ENCODE measurements at places on chromosomes 3 and 15. TPM values are rescaled to one million over a fixed set of nuclear protein-coding genes. Genes with fewer than 3 reads are reported as not detected.

IGF2BP2 gene
- 105 TPM for total RNA-seq

DNA sequence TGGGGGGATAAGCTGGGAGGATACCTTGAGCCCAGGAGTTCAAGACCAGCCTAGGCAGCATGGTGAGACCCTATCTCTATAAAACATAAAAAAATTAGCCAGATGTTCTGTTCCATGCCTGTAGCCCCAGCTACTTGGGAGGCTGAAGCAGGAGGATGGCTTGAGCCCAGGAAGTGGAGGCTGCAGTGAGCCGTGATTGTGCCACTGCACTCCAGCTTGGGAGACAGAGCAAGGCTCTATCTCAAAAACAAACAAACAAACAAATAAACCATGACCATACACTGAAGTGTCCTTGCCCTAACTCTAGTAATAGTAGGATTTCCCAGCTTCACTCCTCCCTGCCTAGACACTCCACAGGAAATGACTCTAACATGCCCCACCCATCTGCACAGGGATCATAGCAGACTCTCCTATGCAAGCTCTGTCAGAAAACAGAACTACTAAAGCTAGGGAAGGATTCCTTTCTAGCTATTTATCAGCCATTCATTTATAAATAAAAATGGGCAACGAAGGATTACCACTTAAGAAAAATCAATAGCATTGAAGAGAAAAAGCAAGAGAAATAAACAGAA, 4.6 kb downstream of the ERICH6 start:
- H3K27me3 ChIP-seq: no peaks in the 10 kb centered on the region
- no peak for DNase-seq
- H3K4me3 ChIP-seq: no peak overlapping the region
- no peak overlapping the region for H3K27ac ChIP-seq
- no peaks in the 10 kb centered on the region for H3K4me1 ChIP-seq
- no peaks in the 10 kb centered on the region for H3K36me3 ChIP-seq

DNA sequence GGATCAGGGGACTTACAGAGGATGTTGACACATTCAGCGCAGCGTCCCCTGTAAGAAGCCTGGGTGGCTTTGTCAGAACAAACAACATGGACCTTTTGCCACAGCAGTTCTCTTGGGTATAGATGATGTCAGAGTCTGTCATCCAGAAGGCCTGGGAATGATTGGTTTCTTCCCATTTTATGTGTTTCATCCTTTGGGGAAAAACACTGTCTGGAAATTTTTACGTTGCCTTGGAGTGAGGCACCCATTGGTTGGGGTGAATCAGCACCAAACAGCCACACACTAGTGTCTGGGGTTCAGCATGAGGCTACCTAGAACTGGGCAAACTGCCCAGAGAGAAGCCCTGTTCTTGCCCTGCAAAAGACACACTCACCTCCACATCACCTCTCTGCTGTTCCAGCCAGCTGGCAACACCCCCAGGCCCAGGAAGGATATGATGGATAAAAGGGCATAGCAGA, 123.0 kb downstream of the FAM43A start:
- H3K36me3 ChIP-seq: no peaks in the 10 kb centered on the region
- DNase-seq: no peak
- no peaks in the 10 kb centered on the region for H3K27me3 ChIP-seq
- no peak overlapping the region for H3K27ac ChIP-seq

NXPE3 gene
- 2.5 TPM for total RNA-seq
